ENCODE measurements at places on chromosomes 11 and 22.

DNA sequence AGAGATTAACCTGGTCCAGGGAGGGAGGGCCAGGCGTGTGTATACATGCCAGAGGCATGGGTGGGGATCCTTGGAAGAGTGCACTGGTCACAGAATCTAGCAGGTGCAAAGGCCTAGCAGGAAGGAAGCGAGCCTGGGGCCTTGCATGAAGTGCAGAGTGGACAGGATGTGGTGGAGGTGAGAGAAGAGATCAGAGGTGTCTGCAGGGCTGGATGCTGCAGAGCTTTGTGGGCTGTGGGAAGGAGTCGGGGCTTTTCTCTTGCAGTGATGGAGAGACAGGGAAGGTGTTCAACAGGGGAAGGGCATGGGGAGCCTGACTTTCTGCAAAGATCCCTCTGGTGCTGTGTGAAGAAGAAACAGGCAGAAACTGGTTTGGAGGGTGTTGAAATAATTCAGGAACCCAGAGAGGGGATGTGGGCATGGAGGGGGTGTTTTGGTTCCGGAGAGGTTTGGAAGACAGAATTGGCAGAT, 2.5 kb upstream of the TPST2 start:
- DNase-seq = peak; percentile 65

- no peak for DNase-seq
Measured at GRCh38 chr11:26761361-26761809, 39.5 kb upstream of the SLC5A12 start.

GRCh38 chr11:19719960-19720359, 7.3 kb downstream of the NAV2 start:
- DNase-seq = no peak

DNA sequence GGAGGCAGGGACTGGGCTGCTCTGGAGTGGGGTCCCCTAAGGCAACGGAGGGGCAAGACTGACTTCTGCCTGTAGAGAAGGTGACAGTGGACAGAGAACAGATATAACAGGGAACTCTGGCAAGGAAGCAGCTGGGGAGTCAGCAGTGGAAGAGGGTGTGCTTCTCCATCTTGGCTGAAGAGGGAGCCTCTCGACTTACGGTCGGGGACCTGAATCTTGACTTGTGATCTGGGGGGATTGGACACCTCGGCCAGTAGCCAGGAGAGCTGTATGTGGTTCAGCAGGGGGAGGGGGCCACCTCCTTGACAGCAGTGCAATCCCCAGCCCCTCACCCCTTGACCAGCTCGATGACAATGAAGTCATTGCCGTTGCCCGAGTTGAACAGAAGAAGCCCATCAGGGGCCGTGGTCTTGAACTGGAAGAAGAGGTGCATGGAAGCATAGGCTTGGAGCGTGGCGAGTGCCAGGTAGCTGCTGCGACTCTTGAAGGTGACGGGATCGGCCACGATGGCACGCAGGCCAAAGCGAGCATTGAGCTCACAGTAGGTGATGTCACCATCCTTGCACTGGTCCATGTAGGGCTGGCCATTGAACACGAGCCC, 60.0 kb downstream of the SLC22A12 start:
- peak; percentile 27 for DNase-seq

DNA sequence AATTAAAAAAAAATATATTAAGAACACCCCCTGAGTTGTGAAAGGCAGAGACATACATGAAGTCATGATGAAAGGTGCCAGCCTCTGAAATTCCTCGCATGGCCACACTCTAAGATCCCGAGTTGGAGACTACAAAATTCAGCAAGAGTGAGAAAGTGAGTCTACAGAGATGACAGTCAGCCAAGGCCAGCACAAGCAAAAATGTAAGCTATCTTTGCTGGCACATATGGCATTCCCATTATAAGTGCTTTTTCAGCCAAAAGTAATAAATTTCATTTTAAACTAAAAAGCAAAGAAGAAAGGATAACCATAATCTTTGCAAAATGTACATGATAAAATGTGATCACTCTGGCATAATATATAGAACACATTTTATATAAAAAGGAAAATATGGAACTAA, 40.6 kb downstream of the FANCF start:
- no peak for DNase-seq

Data from AML-193 (cell line).